ENCODE measurements at places on chromosomes 2 and 18.

DNA sequence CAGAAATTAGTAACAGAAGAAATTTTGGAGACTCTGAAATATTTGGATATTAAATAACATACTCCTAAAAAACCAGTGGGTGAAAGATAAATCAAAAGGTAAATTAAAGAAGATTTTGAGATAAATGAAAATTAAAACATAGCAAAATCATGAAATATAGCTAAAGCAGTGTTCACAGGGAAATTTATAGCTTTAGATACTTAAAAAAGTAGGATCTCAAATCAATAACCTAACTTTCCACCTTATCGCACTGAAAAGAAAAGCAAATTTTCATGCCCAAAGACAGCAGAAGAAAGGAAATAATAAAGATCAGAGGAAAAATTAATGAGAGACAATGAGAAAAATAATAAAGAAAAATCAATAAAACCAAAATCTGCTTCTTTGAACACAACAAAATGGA is 135.1 kb upstream of the KLF7 start:
- no peak for DNase-seq

GRCh38 chr2:12183032-12183645 is 436.7 kb downstream of the LPIN1 start:
- no peak for DNase-seq

DNA sequence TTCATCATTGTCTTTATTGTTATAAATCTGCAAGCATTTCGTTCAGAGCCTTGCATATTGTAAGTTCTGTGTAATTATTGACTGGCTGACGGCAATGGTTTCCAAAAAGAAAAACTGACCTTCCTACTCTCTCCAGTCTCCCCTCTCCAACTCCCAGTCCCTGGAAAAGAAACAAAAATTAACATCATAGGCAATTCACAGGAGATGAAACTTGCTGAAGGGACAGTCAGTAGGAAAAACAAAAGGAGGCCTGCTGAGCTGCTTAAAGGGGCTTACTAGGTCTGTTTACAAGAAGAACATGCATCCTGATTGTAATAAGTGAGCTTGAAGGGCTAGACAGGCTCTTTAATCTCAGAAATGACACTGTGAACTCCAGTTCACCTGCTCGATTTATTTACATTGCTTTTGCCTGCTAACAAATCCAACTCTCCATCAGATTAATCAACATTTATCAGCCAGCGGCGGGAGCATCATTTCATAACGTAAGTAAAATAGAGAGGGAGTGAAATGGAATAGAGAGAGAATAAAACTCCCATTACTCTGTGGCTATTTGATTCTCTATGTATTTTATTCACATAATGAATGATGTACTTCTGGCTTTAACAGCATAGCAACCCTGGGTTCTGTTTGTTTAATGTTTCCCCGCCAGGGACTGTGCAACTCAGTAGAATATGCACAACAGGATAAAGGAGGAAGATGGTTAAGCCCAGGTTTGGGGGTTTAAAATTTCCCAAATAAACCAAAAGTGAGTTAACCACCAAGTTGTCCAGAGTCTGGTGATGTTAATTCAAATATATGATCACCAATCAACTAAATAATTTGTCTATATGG is 256.7 kb upstream of the SETBP1 start:
- DNase-seq, result no peak

GRCh38 chr2:240810621-240811020 is 9.4 kb downstream of the KIF1A start:
- DNase-seq, result no peak

DNA sequence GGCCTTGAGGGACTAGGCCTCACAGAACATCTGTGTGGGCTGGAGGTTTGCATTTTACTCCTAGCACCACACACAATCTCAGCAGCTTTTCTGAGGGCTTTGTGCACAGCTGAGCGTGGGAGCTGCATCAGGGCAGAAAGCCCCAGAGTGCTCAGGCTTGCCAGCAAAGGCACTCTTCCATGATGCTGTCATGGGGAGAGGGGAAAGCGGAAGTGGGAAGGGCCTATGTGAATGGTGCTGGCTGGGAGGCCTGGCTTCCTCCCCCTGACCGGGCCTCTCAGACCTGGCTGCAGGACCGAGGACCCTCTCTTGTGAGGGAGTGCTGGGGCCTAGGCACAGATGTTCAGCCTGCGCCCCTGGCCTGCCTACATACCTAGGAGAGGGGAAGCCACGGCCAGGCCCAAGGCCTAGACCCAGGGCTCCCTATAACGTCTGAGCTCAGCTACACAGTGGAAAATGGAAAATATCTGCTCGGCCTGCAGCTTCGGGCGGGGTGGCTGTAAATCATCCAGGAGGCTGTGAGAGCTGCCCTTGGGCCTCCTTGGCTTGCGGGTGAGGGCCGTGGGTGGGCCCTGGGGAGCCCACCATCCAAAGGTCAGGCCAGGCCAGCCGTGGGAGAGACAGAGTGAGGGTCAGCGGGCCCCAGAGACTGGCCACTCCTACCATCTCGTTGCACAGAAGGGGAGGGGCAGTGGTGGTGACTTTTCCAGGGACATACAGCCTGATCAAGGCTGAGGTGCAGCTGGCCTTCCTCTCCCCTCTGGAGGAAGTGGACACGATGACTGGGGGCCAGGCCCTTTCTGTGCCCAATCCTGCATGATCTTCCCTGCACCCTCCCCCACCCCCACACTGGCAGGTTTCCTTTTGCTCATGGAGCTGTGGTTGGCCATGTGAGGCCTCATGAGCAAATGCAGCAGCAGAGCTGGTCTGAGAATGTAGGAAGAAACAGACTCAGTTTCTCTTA is 22.8 kb downstream of the GLI2 start:
- DNase-seq, result no peak

GRCh38 chr2:157990173-157990572 is 111.5 kb upstream of the UPP2 start:
- no peak for DNase-seq

- no peak for DNase-seq
These were observed 229.9 kb downstream of the TTC32 start for GRCh38 chr2:19671916-19672315.

DNA sequence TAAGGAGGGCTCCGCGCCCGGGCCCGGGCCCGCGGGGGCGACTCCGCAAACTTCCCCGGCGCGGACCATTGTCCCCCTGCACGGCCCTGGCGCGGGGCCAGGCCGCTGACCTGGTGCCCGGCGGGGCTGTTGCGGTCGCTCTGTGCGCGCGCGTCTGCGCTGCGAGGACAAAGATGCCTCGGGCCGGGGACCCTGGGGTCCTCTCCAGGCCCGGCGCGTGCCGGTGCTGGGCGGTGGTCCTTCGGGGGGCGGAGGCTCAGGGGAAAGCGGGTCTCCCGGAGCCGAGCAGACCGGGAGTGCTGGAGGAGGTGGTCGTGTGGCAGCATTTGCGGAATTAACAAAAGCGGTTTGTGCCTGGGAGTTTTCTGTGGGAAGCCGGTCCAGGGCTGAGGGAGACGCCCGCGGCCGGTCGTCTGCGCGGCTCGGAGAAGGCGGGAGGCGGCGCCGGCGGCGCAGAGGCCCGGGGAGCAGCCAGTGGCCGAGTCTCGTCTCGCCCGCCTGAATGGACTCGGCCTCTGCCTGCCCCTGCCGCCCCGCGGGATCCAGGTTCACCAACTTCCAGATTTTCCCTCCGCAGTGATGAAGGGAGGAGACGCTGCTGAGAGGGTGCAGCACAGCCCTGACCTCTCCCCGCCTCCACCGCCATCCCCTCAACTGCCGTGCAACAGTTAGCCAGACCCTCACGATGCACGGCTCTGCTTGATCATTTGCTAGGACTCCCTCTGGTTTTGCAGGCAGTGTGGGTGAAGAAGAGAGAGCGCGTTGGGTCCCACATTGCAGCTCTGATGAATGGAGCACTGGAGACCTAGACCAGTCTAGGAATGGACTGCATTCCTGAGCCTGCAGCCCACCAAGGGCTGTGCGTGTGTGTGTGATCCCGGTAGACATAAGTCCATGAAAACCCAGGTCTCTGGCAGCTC is 705 bp downstream of the EFR3B start:
- DNase-seq, result no peak

DNA sequence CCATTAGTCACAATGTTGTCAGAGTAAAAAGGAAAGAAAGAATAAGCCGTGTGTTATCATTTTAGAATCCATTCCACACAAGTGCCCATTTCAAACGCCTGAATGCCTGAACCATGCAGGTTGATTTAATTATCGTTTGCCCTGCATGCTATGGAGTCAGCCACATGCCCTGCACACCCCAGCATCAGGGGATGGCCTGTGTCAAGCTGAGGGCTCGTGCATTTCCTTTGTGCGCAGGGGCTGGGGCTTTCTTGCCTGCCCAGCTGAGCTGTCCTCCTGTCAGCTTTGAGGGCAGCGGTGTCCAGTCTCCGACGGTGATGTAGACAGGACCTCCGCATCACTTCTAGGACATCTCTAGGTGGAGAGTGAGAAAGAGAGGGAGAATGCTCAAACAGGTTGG is 200.4 kb downstream of the TSN start:
- DNase-seq, result no peak

DNA sequence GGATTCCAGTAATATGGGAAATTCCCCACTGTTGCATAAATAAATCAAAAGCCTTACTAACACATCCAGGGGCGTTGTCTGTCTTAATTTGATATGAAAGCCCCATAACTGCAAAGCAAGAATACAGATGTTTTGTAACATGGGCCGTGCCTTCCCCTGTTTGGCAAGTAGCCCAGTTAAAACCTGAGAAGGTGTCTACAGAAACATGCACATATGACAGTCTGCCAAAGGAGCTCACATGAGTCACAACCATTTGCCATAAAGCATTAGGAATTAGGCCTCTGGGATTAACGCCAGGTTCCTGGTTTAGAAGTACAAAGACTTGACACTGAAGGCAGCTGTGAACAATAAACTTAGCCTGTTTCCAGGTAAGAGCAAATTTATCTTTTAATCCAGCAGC is 43.1 kb upstream of the LONRF2 start:
- DNase-seq, result no peak

- no peak for DNase-seq
These were observed 30.1 kb downstream of the HRH4 start for GRCh38 chr18:24490539-24490938.

DNA sequence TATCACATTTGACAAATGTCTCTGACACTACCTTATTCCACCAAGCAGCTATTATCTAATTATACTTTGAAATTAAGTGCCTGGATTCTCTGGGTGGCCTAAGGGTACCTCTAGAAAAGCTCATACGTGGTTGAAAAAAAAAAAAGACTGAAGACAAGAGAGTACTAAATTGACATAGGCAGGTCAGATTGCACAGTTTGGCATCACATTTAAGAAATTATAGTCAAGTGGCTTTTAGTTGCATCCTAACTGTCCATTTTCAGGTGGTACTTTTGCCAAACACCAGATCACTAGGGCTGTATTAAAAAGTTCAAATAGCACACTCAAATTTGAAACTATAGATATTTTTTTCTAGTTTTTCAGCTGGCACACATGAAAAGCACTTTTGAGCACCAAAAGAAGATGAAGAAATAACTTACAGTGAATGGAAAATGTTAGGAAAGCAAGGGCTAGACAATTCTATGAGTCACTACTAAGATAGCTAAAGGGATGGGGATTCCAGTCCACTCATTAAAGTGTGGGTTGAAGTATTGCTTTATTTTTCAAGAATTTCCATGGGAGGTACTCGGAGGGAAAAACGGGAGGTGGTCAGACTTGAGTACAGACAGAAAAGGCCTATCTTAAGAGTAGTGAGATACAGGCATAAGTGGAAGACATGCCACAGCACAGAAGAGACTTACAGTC is 106.5 kb upstream of the COL5A2 start:
- no peak for DNase-seq

- no peak for DNase-seq
These were observed 19.8 kb downstream of the NEURL3 start for GRCh38 chr2:96485350-96485749.

DNA sequence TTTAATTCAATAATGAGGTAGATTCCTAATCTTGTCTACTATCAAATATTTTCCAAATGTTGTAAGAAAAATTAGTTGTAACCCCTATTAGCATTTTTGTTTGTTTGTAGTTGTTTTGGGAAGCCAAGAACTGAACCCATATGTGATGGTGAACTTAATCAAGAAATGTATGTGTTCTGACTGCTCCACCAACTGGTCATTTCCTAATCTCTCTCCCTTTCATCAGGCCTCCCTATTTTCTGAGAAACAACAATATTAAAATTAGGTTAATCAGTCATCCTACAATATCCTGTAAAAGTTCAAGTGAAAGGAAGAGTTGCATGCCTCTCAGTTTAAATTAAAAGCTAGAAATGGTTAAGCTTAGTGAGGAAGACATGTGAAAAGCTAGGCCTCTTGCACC is 504.0 kb downstream of the EPHA4 start:
- no peak for DNase-seq

GRCh38 chr2:120546865-120547390 is 188.7 kb upstream of the GLI2 start:
- no peak for DNase-seq

GRCh38 chr2:138147796-138148195 is 183.5 kb downstream of the HNMT start:
- DNase-seq, result no peak

DNA sequence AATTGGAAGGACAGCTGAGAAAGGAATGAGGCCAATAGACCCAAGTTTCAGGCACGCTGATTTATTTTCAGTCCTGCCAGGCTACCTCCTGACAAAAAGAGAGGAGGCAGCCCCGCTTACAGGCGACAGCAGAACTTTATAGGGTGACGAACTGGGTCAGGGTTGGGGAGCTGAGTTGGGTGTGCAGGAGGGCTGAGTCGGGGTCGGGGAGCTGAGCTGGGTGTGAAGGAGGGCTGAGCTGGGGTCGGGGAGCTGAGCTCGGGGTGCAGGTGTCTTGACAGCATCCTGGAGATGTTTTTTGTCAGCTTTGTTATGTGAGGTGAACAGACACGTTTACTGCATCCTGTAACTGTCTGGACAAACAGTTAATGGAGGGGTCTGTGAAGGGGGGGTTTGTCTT is 342.2 kb downstream of the ADCYAP1 start:
- no peak for DNase-seq

- DNase-seq, result no peak
These were observed 284.7 kb downstream of the IRS1 start for GRCh38 chr2:226514895-226515294.

GRCh38 chr2:138124521-138124920 is 160.2 kb downstream of the HNMT start:
- no peak for DNase-seq

DNA sequence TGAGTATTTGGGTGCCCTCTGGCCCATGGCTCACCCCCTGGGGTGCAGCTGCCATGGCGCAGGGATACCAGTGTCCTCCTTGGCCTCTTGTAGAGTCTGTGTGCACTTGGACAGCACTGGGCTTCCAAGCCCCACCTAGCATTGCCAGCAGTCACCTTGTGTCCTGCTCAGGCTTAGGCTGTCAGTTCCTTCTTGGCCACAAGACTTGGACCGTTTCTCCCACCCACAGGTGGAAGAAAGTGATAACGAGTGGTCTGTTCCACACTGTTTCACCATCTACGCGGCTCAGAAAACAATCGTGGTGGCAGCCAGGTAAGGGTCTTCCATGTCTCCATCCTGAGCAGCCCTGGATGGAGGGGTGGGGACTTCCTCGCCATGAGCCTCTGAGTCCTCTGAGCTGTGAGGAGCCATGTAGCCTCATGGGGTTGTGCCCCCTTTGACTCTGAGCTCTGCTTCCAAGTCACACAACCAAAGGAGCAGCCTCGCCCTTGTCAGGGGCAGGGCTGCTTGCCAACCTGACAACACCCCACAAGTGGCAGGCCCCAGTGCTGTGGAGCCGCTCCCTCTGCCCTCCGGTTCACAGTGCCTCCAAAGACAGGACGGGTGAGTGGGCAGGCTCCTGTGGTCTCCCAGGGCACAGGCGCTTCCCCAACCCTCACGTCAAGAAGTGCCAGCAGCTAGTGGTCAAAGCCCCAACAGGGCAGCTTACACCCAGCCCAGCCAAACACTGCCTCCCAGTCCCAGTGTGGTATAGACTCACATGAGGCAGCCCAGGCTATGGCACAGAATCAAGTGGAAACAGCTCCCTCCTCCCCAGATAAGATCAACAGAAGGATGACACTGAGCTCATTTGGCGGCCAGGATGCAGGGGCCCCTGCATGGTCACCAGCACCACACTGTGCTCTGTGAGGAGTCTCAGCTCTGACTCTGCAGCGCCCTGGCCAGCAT is 18.4 kb downstream of the STK25 start:
- DNase-seq, result no peak

Measured in SIG-M5 (cell line).